Activated CD4-positive, alpha-beta memory T cell treated with anti-CD3 and anti-CD28 coated beads, Interleukin-2, amount 10 ng/mL, durations not matched to agents 7 days and 5 days (primary cell): ENCODE measurements at places on chromosomes 4 and X.
A peak's percentile ranks its signal among the peaks of the same experiment; 100 is the strongest.

- peaks cover 74% of the 10 kb centered on the region for H3K27me3 ChIP-seq
- H3K4me1 ChIP-seq = peaks cover 18% of the 10 kb centered on the region
- peaks cover 9% of the 10 kb centered on the region for H3K36me3 ChIP-seq
- H3K4me3 ChIP-seq = no peak overlapping the region
- no peak for DNase-seq
- no peak overlapping the region for H3K27ac ChIP-seq
These were observed 2.7 kb downstream of the CRMP1 start for GRCh38 chr4:5890063-5890727.

DNA sequence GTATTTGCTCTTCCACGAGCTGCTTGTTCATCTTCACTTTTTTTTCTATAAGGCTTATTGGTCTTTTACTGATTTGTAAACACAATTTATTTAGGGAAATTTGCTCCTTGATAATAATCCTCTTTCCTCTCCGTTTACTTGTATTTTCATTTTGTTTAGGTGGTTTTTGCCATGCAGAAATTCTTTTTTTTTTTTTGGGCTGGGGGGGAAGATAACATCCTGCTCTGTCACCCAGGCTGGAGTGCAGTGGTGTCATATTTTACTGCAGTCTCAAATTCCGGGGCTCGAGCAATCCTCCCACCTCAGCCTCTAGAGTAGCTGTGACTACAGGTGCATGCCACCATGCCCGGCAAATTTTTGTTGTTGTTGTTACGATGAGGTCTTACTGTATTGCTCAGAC, 31.6 kb upstream of the BRS3 start:
- H3K4me1 ChIP-seq = no peaks in the 10 kb centered on the region
- no peaks in the 10 kb centered on the region for H3K36me3 ChIP-seq
- H3K4me3 ChIP-seq = no peak overlapping the region
- no peak for DNase-seq
- H3K27ac ChIP-seq = no peak overlapping the region

DNA sequence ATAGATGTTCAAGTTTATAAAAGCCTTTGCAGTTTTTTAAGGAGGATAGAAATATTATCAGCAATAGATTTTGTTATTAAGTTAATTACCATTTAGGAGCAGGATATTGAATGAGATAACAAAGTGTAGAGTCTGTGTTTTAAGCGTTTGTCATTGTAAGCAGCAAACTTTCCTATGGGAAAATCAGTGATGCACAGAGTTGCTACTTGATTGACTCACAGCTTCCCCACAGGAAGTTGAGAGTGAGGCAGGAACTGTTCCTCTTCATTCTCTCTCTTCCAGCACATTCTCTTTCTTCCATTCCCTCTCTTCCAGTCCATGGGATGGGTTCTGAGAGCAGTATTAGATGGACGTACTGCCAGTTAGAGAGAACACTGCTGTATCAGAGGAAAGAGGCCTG, 867.7 kb upstream of the AGA start:
- H3K36me3 ChIP-seq = no peaks in the 10 kb centered on the region
- H3K27ac ChIP-seq = no peak overlapping the region
- H3K4me1 ChIP-seq = no peaks in the 10 kb centered on the region
- no peaks in the 10 kb centered on the region for H3K27me3 ChIP-seq
- no peak overlapping the region for H3K4me3 ChIP-seq

- H3K27ac ChIP-seq = no peak overlapping the region
- peaks cover 11% of the 10 kb centered on the region for H3K4me1 ChIP-seq
- H3K27me3 ChIP-seq = no peaks in the 10 kb centered on the region
- DNase-seq = peak; percentile 37
- peaks cover 14% of the 10 kb centered on the region for H3K36me3 ChIP-seq
- no peak overlapping the region for H3K4me3 ChIP-seq
These were observed 38.4 kb downstream of the NAP1L5 start for GRCh38 chr4:88659055-88659889.

DNA sequence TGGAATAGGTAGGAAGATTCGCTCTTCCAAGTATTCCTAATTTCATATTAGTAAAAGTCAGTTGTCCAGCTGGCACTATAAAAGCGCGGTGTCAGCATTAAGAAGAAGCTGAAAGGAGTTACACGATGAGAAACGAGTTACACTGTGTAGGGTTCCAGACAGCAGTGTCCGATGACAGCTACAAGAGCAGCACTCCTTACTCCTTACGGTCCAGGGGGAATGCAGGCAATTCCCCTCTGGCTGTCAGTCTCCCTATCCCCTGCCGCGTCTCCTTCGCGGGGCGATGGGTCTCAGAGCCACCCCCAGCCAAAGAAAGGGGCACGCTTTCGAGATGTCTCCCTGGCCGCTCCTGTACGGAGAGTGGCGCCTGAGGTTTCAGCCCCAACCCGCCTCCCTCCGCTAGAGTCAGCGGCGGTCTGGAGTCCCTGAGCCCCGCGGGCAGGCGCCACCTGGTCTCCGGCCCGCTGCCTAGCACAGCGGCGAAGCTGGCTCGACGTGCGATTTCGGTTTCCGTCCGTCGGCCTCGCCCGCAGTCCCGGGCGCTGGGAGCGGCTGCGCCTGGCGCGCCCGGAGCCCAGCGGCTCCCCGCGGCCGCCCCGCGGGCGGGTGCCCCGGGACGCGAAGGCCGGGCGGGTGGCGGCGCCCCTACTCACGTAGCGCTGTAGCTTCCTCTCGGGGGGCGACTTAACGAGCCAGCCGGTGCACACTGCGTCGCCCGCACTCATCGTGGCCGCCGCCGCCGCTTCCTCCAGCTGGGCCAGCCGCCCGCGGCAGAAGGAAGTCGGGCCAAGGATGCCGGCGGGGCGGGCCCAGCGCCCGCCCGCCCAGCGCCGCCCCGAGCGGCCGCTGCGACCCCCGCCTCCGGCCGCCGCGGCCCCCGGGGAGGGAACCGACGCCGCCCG, at the start of gene GAB3:
GAB3 (minus strand) TSS at position 777 of the 902 bp plus-strand sequence; CDS start at position 725, 52 bp downstream.
- H3K36me3 ChIP-seq = peaks cover 10% of the 10 kb centered on the region
- H3K4me1 ChIP-seq = peaks cover 32% of the 10 kb centered on the region
- DNase-seq = peak; percentile 52

- H3K27me3 ChIP-seq = no peaks in the 10 kb centered on the region
- H3K36me3 ChIP-seq = no peaks in the 10 kb centered on the region
- no peak overlapping the region for H3K27ac ChIP-seq
- H3K4me3 ChIP-seq = no peak overlapping the region
- H3K4me1 ChIP-seq = no peaks in the 10 kb centered on the region
- no peak for DNase-seq
These were observed 90.4 kb upstream of the VEGFC start for GRCh38 chr4:176883108-176883550.

DNA sequence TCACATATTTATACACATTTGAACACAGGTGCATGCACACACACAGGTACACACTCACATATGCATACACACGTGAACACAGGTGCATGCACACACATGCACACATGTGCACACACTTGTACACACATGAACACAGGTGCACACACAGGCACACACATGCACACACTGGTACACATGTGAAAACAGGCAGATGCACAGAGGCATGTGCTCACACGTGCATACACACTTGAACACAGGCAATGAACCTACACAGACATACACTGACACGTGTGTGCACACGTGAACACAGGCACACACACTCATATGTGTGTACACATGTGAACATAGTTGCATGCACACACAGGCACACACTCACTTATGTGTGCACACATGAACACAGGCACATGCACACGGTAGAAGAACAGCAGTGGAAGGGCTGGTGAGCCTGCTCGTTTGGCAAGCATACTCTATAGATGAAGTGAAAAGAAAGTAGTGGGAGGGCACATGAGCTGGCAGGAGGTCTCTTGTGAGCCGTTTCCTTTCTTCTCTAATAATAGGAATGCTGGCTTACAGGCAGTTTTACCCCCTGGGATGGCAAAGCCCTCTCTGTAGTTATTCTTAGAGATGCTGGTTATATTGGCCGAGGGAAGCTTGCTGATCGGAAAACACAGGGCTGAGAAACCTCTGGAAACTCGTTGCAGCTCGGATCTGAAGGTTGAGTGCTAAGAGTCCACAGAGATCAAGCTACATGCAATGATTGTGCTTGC, 279.6 kb upstream of the CLNK start:
- no peaks in the 10 kb centered on the region for H3K27me3 ChIP-seq
- no peak overlapping the region for H3K4me3 ChIP-seq
- no peaks in the 10 kb centered on the region for H3K4me1 ChIP-seq
- no peak overlapping the region for H3K27ac ChIP-seq
- H3K36me3 ChIP-seq = no peaks in the 10 kb centered on the region

DNA sequence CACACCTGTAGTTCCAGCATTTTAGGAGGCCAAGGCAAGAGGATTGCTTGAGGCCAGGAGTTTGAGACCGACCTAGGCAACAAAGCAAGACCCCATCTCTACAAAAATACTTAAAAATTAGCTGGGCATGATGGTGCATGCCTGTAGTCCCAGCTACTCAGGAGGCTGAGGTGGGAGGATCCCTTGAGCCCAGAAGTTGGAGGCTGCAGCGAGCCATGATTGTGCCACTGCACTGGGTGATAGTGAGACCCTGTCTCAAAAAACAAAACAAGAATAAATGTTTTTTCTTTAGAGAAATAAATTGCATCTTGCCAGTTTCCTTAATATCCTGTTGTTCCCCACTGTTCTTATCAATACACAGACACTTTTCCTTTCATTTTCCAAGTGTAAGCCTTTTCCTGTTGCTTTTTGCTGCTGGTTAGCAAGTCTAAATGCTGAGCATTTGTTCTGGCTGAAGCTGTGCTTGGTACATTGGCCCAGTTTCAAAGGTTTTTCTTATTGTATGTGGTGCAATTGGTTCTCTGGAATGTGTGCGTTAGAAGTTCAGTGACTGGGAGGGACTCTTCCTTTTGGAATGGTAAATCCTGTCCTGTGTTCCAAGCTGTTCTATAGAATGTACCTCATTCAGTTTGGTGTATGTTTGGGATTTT, 98.2 kb downstream of the AFF1 start:
- H3K27ac ChIP-seq = no peak overlapping the region
- peaks cover 7% of the 10 kb centered on the region for H3K4me1 ChIP-seq
- no peak overlapping the region for H3K4me3 ChIP-seq

DNA sequence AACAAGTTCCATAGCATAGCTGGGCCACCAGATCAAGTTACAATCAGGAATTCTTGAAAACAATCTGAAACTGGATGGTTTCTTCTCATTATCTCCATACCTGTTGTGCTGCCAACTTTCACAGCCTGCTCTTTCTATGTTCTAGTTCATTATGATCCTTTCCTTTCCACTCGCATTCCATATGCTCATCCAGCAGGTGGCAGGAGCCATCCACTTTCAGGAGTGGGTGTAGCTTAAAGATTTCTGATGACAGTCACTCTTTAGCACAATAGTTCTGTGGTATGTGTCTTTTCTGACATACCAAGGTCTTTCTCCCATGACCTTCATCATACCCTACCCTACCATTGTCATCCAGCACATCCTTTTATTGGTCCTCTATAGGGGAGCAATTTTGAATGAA, 46.4 kb downstream of the PAGE2 start:
- peak; percentile 29 for DNase-seq
- no peaks in the 10 kb centered on the region for H3K4me1 ChIP-seq
- H3K27me3 ChIP-seq = no peaks in the 10 kb centered on the region
- no peaks in the 10 kb centered on the region for H3K36me3 ChIP-seq
- no peak overlapping the region for H3K27ac ChIP-seq
- H3K4me3 ChIP-seq = no peak overlapping the region

GRCh38 chr4:74447636-74448233, 2.8 kb downstream of the AREG start:
- H3K27me3 ChIP-seq = no peaks in the 10 kb centered on the region
- no peaks in the 10 kb centered on the region for H3K36me3 ChIP-seq
- no peak for DNase-seq

- no peak for DNase-seq
- peaks cover 14% of the 10 kb centered on the region for H3K4me1 ChIP-seq
- H3K36me3 ChIP-seq = no peaks in the 10 kb centered on the region
- H3K27me3 ChIP-seq = no peaks in the 10 kb centered on the region
- H3K27ac ChIP-seq = no peak overlapping the region
These were observed 5.8 kb upstream of the CDKN2AIP start for GRCh38 chr4:183438458-183439113.

DNA sequence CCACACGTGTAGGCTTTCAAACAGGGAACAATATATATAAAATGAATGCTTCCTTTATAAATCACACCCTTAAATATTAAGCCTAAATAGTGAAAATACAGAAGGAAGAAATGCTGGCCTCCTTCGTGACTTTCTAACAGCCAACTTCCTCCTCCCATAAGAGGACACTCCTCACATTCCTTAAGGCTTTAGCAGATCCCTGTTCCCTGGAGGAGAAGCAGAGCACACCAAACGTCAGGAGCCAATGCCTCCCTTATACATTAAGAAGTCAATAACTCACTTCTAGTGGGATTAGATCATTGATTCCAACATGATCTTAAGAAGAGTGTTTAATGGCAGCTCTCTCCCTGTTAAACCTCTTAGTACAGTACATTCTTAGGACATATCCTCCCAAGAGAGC, 108.4 kb upstream of the FAM241A start:
- no peak overlapping the region for H3K27ac ChIP-seq
- no peaks in the 10 kb centered on the region for H3K36me3 ChIP-seq
- no peak for DNase-seq
- no peak overlapping the region for H3K4me3 ChIP-seq
- H3K4me1 ChIP-seq = no peaks in the 10 kb centered on the region

DNA sequence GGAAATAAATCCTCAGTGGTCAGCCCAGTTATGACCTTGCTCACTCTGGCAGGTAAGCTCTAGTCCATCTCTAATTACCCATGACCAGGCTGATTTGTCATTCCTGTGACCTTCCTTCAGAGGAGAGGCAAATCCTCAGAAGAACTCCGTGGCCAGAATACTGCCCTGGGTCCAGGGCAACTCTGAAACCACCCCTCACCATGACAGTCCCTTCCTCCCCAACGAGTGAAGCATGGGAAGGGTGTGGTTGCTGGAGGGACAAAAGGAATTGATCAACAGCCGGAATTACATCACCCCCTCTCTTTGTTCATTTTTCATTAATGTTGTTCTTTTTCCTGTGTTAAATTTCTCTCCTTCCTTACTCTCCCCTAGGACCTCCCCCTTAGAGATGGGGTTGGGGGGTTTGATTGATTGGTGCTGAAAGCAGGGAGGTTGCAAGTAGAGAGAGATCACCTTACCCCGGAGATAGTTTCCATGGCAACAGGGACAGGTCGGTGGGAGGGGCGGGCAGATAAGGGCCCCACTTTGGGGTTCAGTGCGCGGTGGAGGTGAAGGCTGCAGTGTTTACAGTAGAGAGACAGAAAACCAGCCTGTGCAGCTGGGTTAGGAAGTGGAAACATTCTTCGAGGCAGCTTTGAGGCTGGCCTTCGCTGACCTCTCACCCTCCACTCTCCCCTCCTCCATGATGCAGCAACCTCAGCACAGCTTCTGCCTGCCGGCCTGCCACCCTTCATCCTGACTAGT, 647.4 kb downstream of the BCOR start:
- no peaks in the 10 kb centered on the region for H3K4me1 ChIP-seq
- no peaks in the 10 kb centered on the region for H3K27me3 ChIP-seq
- H3K27ac ChIP-seq = no peak overlapping the region
- no peak overlapping the region for H3K4me3 ChIP-seq
- no peak for DNase-seq

DNA sequence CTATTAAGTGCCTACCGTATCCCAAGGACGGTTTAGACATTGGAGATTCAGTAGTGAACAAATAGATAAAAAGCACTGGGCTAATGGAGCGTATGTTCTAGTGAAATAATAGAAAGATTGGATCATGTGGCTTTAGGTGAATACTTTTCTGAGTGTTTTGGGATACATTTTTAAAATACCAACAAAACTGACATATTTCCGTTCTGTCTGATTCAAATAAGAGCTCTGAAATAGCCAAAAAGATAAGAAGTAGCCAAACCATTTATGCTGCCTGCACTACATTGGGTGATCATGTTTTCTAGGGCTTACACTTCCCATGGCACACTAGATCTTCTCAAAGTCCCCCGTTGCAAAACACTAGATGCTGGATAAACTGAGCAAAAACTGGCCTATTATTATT, 14.2 kb downstream of the IGFBP7 start:
- H3K27ac ChIP-seq = no peak overlapping the region
- peaks cover 39% of the 10 kb centered on the region for H3K27me3 ChIP-seq
- H3K4me1 ChIP-seq = no peaks in the 10 kb centered on the region
- no peak overlapping the region for H3K4me3 ChIP-seq
- DNase-seq = no peak
- no peaks in the 10 kb centered on the region for H3K36me3 ChIP-seq
